ENCODE measurements at places on chromosomes 5 and 9. TPM values are rescaled to one million over a fixed set of nuclear protein-coding genes. Genes with fewer than 3 reads are reported as not detected.

Gene NMUR2
- total RNA-seq: not detected

Gene RHOBTB3
- 214 TPM for total RNA-seq

Gene ELAVL2
- total RNA-seq: not detected

Gene PCDHB8
- 2.9 TPM for total RNA-seq

Gene LCP2
- not detected for total RNA-seq

Gene TTC1
- total RNA-seq: 46.8 TPM

Gene BRINP1
- total RNA-seq: 9.0 TPM

Gene MYORG
- 0.13 TPM for total RNA-seq

Gene LRRC70
- total RNA-seq: 0.51 TPM

Gene RASGEF1C
- not detected for total RNA-seq
